ENCODE measurements at places on chromosomes 7 and 10.
A peak's percentile ranks its signal among the peaks of the same experiment; 100 is the strongest.

DNA sequence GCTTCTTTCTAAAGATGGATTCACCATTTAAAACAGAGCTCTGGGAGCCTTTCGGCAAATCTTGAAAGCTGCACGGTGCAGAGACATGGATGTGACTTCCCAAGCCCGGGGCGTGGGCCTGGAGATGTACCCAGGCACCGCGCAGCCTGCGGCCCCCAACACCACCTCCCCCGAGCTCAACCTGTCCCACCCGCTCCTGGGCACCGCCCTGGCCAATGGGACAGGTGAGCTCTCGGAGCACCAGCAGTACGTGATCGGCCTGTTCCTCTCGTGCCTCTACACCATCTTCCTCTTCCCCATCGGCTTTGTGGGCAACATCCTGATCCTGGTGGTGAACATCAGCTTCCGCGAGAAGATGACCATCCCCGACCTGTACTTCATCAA, 3.7 kb downstream of the GPER1 start:
- DNase-seq, result no peak

GRCh38 chr10:88888810-88889445, 8.9 kb downstream of the STAMBPL1 start:
- DNase-seq, result no peak

GRCh38 chr10:95739056-95739455, 16.9 kb upstream of the ENTPD1 start:
- DNase-seq, result no peak

DNA sequence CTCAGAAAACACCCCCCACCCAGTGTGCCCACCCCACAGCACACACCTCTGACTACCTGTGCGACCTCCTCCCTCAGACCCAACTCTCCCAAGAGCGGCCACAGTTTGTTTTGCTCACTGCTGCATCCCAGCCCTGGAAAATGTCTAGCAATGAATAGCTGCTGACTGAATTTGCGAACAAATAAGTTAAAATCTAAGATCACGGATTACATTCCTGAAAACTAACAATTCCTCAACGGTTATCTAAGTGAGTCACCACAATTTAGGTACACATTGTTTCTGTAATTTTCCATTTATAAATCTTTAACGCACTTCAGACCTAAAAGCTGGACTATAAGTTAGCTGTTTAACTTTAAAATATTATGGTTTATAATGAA, 235.2 kb downstream of the ZMYND11 start:
- DNase-seq, result no peak

DNA sequence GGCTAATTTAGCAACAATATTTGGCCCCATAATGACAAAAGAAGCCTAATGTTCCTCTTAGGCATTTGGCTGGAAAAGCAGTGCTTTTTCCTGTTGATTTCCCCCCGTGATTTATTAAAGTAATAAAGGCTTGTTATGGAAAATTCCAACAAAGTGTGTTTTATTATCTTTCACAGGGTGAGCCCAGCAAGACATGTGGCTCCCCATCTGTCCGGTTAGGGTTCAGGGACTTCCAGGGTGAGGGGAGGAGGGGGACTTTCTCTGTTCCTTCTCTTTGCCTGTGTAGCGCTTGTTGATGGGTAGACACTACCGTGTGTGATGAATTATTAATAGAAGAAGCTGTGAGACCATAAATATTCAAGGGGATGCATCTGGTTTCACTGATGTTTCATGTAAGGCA, 39.0 kb downstream of the HTR5A start:
- no peak for DNase-seq

DNA sequence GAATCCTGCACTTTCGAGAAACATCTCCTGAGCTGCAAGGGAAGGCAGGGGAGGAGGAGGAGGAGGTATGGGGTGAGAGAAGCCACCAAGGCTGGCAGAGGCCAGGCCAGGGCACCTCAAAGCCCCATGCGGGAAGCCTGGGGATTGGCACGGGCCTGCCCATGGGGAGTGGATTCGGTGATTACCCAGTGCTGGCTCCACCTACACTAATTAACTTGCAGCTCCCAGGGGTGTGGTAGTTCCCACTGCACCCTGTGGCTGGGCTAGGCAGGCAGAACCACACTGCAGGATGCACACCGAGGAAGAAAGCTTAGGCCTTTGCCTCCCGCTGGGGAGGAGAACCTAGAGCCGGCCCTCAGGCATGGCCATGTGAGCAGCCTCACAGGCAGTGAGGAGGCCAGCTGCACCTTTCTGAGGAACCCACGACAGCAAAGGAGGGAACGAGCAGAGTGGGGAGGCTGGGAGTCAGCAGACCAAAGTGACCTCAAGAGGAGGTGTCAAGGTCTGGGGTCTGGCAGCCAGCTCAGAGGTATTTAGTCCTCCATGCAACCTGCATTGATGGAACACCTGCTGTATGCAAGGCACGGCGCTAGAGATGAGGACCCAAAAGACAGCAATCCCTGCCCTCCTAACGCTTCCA, 27.2 kb downstream of the GRID1 start:
- no peak for DNase-seq

GRCh38 chr10:127556916-127557315, 7.8 kb downstream of the NPS start:
- DNase-seq, result no peak

GRCh38 chr7:40382145-40382544, 247.3 kb downstream of the SUGCT start:
- no peak for DNase-seq

DNA sequence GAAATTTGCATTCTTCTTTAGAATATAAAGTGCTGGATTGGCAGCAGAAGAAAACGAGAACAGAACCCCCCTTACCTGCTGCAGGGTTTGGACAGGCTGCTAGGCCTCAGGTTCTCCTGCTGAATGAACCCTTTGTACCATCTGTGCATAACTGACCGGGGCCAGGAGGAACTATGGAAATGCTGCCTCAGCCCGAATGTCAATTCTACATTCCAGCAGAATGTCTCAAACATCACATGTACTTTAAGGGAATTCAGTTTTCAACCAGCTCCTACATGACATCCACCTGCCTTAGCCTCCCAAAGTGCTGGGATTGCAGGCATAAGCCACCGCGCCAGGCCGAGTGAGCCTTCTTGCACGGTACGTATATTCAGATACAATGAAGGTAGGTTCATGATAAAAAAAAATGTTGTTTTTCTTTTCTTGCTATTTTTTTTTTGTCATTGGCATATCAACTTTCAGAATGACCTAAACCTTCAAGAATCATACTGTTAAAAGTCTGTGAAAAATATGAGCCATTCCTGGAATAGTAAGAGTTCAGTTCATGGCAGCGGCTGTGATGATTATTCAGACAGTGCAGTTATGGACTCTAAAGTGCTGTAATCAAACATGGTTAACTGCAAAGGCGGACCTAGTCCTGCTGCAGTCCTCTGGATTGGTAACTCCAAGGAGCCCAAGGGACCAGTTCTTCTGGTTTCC, 84.4 kb upstream of the TNS3 start:
- no peak for DNase-seq

DNA sequence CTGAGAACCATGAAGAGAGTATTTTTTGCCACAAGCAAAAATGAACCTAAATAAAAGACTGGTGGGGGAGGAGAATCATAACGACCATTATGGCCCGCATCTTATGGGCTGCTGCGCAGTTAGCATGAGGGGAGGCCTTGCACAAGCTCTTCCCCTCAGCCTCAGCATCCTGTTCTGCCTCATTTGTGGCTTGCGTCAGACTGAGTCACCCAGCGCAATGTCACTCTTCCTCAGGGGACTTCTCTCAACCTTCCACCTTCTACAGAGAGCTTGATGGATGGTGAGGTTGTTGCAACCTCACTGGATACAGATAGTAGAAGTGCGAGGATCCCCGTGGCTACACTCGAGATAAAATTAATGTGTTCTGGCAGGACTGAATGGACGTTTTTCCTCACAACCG, 16.8 kb upstream of the GPR15LG start:
- DNase-seq, result no peak

DNA sequence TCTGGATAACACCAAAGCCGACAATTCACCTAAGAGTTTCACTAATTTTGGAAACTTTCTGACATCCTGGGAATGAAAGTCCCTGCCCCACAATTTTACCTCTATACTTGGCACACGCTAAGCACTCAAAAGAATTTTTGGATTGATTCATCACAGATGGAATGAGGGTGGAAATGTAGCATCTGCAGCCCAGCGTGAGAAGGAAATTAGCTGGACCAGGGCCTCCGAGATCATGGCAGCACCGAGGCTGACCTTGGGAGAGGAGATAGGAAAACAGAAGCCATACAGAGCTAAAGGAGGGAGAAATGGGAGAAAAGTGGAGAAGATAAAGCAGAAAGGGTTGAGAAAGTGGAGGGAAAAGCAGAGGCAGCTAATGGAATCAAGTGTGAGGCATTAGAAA, 606.6 kb upstream of the DPP6 start:
- no peak for DNase-seq

- no peak for DNase-seq
These were observed 74.0 kb upstream of the TRIL start for GRCh38 chr7:29032146-29032545.

DNA sequence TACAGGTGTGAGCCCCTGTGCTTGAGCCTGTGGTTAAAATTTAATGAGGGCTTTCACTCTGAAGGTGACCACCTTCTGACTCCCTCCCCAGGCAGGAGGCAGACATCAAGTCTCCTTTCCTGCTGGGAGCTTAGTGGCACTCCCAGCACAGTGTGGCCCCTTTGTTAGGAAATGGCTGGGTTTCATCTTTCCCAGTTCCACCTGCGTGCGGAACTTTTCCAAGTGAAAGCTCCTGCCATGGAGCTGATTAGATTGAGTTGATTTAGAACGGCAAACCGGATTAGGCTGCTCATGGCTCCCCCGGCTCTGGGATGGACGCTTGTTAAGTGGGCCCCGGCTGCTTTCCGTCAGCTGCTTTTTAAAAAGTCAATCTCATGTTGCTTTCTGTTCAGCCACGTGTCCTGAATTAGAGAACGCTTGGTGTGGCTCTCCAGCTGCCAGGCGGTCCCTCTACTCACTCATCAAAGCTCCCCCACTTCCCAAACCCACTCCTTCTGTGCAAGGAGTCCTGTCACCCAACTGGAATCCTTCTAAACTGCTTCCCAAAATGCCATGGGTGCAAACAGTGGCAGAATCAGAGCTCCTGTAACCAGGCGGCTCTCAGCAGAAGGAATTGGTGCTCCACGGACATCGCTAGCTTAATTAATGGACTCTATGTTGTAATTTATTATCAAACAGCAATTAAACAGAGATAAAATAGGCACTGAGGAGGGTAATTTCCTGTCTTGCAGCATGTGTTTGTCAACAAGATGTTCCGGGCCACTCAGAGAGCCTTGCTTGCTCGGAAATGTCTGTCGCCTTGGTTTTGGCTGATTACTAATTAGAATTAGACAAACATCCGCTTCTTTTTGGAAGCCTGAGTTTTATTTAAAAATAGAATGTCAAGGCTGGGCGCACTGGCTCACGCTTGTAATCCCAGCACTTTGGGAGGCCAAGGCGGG, 551.2 kb downstream of the GALNT17 start:
- DNase-seq, result no peak

DNA sequence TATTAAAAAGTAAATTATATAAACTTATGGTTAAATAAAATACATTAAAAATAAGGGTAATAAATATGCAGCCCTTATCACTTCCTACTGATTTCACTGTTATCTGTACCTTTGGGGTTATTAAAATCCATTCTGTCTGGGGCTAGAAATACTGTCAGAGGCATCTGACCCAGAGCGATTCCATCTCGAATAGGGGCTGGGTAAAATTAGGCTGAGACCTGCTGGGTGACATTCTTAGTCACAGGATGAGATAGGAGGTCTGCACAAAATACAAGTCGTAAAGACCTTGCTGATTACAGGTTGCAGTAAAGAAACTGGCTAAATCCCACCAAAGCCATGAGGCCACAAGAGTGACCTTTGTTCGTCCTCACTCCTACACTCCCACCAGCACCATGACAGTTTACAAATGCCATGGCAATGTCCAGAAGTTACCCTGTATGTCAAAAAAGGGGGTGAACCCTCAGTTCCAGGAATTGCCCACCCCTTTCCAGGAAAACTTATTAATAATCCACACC, 77.6 kb downstream of the COBL start:
- DNase-seq, result no peak

DNA sequence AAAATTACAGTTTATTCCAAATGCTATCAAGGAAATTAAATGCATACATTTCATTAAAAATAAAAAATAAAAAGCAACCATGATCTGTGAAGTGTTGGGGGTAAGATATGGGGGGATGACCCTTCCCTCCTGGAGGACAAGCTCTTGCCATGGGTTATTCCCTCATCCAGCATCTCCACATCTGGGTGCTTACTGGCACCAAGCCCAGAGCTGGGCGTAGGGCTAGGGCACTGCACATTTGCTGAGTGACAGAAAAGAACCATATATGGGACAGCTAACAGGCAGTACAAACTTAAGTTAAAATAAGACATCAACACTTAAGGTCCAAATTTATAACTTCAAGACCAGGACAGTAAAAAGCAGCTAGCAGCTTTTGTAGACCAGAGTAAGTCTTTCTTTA, 10.2 kb downstream of the CCDC6 start:
- DNase-seq, result no peak

GRCh38 chr10:68007356-68007755, 67.7 kb downstream of the HERC4 start:
- DNase-seq, result no peak

GRCh38 chr10:22464966-22465629, 119.8 kb downstream of the SPAG6 start:
- no peak for DNase-seq

DNA sequence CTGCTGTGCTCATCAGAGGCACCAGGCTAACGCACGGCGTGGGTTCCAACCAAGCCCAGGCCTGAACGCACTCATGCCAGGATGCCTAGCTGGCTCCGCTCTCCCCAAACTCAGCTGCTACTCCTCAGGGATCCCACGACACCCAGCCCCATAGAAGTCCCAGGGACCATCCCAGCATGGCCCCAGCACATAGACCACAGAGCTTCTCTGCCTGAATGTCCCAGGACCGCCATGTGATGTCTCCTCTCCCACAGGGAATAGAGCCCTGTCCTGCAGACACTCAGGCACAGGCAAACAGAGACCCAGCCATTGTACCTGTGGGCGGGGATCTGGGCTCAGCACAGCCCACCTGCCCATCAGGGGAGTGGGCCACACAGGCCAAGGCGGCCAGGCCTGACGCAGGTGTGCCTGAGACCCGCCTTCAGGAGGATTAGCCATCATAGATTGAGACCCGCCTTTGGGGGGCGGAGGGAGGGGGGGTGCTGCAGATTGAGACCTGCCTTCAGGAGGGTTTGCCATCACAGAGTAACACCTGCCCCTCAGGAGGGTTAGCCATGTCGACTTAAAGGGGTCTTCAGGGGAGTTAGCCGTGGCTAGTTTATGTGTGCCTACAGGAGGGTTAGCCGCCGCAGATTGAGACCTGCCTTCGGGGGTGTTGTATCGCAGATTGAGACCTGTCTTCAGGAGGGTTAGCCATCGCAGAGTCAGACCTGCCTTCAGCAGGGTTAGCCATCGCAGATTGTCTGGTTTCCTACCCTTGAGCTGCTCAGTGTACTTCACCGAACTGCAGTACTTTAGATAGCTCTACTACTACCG, 29.0 kb downstream of the RASGEF1A start:
- peak; percentile 7 for DNase-seq

- DNase-seq, result no peak
These were observed 15.8 kb upstream of the ACTA2 start for GRCh38 chr10:88968391-88968790.

GRCh38 chr10:68992636-68993440, 4.2 kb downstream of the KIFBP start:
- DNase-seq, result peak; percentile 33

All from uterus (tissue), 4 donors.